Neural progenitor cell (in vitro differentiated cells): ENCODE measurements at places on chromosomes 3 and 15. TPM values are rescaled to one million over a fixed set of nuclear protein-coding genes. Genes with fewer than 3 reads are reported as not detected.

DNA sequence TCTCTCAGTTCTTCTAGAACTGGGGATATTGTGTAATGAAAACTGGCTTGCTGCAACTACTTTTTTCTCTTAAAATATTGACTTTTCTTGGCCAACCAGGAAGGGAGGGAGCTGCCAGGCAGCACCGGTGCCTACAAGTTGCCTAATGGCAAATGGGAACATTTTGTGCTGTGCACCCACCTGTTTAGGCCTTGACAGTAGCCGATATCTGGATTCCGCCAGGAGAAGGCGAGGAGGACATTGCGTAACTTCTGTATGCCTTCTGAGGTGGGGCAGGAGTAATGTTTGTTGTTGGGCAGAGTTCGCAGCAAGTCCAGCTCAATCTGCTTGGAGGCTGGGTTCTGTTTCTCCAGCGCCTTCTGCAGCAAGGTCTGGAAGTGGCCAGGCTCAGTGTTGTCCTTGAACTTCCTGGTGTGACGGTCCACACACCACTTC lies 64.9 kb downstream of the TBC1D2B start:
- DNase-seq, result no peak

DNA sequence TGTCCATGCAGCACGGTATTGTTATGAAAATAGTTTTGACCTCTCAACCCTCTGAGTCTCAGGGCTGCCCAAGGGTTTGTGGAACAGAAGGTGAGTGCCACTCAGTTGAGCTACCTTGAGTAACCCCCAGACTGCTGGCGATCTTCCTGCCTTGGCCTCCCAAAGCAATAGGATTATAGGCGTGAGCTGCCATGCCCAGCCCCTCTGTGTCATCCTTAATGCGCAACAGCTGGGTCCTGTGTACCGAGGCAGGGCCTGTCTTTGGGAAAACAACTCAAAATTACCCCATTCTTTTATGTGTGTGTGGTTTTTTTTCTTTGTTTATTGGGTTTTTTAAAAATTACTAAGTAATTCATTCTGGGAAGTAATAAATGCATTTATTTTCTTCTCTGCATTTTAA lies 78.3 kb upstream of the TPM1 start:
- peak; percentile 21 for DNase-seq

GRCh38 chr15:78006567-78007205 lies 70.8 kb downstream of the TBC1D2B start:
- no peak for DNase-seq

DNA sequence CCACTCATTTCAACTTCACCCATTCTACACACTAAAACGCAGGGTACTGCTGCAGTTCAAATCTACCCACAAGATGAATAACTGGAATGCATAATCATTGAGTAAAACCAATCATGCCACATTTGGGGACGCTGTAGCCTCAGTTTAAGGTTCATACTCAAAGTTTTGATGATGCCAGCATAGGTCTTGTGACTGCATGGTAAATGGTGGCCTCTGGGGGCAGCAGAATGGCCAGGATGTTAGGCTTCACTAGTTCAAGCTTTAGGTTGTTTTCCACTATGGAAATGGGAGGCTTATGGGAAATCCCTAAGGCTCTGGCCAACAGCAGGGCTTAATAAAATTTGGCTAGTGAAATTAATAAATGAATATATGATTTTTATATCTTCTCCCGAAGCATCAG lies 104.3 kb upstream of the TSC22D2 start:
- peak; percentile 24 for DNase-seq

DNA sequence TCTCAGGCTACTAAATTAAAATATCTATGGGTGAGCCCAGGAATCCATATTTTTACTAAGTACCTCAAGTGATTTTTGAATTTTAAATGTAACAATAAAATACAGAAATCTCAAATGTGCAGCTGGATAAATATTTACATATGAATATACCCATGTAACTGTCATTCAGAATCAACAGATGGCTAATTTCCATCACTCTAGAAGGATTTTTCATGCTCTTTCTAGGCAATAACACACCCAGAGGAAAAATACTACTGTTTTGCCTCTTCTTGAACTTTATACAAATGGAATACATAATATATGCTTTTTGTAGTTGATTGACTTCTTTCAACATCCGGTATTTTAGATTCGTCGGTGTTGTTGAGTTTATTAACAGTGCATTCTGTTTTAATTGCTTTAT lies 601.3 kb upstream of the NECTIN3 start:
- no peak for DNase-seq

GRCh38 chr15:59792359-59792758 lies 103.2 kb upstream of the BNIP2 start:
- no peak for DNase-seq

DNA sequence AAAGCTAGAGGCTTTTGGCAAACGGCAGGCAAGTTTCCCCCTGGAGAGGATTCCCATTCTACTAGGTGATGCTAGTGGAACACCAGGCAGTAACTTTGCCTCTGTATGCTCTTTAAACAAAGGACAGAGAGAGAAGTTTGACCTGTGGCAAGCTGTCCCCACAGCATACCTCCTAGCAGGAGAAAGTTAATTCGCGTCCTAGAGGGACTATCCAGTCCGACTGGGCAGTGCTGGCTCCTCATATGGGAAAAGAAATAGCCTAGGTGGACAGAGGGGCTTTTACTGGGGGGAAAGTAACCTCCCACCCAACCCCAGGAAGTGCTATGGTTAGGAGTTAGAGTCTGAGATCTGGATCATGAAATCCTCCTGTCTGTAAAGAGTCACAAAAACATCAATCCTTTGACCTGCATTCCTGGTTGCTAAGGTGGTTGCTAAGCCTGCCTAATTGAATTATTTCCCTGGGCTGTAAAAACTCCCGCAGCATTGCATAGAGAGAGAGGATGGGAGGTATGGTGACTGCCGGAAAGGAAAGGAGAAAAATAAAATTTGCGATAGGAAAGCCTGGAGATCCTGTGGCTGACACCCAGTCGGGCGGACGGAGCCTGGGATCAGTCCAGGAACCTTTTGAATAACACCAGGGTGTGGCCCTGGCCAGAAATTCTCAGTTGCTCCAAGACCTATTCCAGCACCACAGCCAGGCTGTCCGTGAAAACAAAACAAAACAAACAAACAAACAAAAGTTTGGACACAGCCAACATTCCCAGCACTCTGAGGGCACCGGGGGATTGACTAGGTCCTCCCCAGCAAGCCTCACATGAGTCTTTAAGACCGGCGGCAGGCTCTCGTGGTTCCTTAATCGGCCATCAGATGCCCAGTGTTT lies 67.7 kb upstream of the ATP11B start:
- DNase-seq, result peak; percentile 76

GRCh38 chr3:38649500-38650247 lies at the start of gene SCN5A:
TSS of gene SCN5A (minus strand) at chr3:38649687. CDS start at chr3:38633307, 16,380 bp downstream.
- DNase-seq, result peak; percentile 82

GRCh38 chr15:78363381-78363734 lies 23.2 kb downstream of the CRABP1 start:
- DNase-seq, result no peak

- no peak for DNase-seq
Measured at GRCh38 chr3:52049503-52049902, 6.9 kb downstream of the DUSP7 start.

DNA sequence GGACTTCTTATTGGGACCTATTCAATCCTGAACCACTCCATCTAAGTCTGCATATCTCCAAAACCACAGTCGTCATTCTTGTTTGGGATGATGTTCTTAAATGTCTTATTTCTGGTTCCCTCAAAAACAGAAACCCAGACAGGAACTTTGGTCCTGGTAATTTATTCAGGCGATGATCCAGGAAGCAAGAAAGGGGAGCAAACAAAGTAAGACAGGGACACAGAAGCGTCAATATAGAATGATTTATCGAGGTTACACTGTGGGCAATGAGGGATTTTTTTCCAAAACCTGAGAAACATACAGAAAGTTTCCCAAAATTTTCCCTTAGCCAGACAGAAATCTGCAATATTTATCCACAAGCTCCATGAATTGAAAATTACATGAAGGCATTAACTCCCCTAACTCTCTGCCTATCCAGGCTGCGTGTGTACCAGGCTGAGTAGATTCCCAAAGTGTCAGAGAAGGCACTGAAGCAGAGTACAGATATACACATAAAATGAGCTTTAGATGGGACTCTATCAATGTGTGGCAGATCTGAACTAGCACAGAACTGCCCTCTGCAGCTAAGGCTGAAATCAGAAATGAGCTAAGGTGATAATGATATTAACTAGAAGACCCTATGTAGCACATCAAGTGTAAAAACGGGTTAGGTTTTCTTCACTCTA lies 43.2 kb downstream of the TP63 start:
- DNase-seq, result no peak

GRCh38 chr15:40103864-40104271 lies 4.8 kb downstream of the BMF start:
- no peak for DNase-seq

GRCh38 chr3:186176373-186176990 lies 67.6 kb upstream of the ETV5 start:
- no peak for DNase-seq

DNA sequence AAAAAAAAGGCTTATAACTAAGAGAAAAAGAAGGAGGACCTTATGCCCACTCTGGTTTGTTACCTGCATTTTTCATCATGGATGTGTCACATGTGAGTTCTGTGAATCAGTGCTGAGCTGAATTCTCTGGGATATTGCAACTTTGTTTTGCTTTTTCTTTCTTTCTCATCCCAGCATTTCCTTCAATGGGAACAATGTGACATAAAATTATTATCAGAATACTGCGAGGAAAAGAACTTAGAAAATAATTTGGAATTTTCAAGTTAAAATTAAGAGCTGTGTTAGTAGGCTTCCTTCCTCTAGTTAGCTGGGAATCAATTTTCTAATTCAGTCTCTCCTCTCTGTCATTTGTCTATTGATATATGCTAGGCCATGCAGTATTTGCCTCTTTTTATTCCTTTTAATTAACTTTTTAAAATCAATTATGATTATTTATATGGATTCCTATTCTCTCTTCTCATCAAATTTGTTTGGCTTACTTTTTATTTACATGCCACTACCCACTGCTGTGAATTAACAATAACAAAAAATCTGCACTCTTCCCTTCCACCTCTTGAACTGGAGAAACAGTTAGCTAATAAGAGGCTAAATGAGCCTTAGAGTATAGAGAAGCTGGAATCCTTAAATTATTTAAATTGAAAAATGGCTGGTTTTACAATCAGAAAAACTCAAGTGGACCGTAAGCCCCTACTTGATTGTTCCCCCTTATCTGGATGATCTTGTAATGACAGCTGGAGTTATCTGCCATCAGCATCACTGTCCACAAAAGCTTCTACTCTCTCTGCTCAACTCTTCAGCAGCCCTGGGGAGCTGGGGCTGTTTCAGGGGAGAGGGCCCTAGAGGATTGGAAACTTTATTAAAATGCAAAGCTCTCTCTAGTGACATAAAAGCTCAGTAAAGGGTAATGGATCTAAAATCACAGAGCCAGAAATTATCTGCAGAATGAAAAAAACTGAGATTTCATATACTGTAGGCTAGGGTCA lies 95.3 kb upstream of the SOX2 start:
- no peak for DNase-seq

DNA sequence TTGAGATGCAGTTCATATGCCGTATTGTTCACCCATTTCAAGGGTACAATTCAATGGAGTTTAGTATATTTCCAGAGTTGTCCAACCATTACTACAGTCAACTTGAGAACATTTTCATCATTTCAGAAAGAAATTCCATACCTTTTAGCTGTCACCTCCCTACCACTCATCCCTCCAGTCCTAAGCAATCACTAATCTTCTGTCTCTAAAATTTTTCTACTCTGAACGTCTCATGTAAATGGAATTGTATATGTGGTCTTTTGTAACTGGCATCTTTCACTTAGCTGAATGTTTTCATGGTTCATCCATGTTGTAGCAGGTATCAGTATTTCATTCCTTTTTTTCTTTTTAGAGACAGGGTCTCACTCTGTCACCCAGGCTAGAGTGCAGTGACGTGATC lies 51.1 kb downstream of the CMTM7 start:
- no peak for DNase-seq

DNA sequence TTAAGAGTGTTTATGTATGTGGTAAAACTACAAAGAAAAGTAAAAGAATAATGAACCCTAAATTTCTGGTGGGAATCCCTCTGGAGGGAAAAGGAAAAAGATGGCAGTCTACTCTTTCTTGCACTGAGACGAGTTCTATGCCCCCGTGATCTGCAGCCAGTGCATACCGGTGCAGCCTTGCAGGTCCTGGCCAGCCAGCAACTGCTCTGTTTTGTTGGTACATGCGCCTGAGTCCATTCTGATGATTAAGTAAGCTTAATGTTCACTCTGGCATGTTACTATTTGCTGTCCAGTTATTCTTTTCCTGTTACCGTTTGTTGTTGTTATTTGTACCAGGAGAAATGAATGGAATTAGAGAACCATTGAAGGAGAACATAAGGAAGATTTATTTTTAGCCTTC lies 95.1 kb upstream of the TMC3 start:
- DNase-seq, result no peak

- DNase-seq, result no peak
Measured at GRCh38 chr3:194165271-194166018, 29.5 kb downstream of the HES1 start.

GRCh38 chr3:12854565-12854964 lies 13.2 kb upstream of the RPL32 start:
- DNase-seq, result no peak

DNA sequence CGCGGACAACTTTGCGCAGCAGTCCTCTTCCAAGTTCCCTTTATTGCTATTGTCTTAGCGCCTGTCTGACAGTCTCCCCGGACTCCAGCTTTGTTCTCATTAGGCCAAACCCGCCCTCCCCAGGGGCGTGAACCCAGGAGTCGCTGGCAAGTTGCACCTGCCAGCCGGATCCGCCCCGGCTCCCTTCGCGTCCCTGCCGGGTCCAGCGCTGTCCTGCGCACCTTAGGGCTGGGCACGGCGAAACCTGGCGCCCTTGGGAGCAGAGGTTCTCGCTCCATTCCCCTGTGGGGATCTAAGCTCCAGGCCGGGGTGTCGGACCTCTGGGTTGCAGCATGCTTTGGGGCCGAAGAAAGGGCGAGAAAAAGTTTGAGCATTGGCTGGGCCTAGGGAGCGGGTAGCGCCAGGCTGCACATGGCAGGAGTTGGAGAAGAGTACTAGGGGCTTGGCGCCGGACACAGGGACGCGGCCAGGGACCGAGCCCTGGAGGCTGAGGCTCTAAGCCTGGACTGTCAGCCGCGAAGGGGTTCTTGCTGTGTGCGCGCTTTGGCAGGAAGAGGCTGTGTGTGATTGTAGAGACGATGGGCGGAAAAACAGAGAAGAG lies 335.1 kb upstream of the THRB start:
- peak; percentile 72 for DNase-seq

GRCh38 chr3:55426486-55426885 lies 60.6 kb downstream of the WNT5A start:
- DNase-seq, result no peak

- no peak for DNase-seq
Measured at GRCh38 chr3:30333903-30334302, 272.5 kb upstream of the TGFBR2 start.

Gene BLM
- total RNA-seq, result 35.2 and 58.0 TPM in 2 replicates

Gene ONECUT1
- 1.5 TPM in 2 replicates for total RNA-seq

Gene STRC
- 0.09 and 1.7 TPM in 2 replicates for total RNA-seq

Gene P2RY14
- not detected in 2 replicates for total RNA-seq
